ENCODE measurements at places on chromosomes 4 and X.

GRCh38 chr4:175253184-175253902, 335.2 kb downstream of the ADAM29 start:
- no peak for DNase-seq

DNA sequence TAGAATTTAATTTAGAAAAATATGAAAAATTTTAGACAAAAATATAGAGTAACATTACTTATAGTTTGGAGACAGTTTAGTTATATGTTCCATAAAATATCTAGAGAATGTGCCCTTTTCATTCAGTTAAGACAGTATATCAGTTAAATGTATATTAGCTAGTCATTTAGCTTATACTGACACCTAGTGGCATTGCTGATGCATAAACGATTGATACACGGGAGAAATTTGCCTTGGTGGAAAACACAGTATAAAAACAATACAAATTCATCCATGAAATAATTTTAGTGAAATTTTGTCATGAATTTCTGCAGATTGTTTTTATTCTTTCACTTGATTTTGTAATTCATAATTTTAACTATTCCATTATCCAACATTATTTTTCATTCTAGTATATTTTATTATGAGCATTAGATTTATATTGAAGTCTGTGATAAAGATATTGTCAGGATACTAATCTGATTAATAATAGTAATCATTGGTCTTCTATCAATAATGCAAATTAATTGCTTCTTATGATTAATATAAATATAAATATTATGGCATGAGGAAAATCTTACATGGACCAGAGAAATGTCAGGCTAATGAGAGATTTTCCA, 219.0 kb downstream of the TLL1 start:
- no peak for DNase-seq

- peak; percentile 38 for DNase-seq
Measured at GRCh38 chrX:51395810-51396728, 63.4 kb downstream of the NUDT10 start.

DNA sequence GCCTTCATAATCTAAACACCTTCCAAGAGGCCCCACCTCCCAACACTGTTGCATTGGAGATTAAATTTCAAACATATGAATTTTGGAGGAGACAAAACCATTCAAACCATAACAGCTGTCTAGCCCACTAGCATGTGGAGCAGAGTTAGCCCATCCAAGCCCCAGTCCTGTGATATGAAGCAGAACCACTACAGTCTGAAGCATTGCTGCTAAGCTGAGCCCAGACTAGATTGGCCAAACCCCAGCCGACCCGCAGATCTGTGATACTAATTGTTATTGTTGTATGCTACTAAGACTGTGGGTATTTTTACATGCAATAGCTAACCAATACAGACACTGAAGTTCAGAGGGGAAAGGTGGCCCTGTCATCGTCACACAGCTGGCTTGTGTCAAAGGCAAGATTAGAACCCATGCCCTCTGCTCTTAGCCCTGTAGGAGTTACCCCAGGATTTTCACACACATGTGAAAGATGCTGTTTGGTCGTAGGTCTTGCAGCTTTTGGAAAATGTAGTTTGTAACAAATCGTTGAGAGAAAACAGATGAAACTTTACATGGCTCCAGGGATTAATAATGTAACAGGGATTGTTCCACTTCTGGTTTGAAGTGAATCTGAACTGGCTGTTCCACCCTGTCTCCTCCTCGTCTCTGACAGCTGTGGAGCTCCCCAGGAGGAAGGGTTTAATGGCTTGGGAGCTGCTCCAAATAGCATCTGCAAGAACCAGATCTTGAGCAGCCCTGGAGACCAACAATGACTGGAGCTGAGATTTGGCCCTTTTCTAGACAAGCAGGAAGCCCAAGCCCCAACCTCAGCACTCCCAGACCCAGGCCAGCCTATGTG, 517.5 kb downstream of the MID1IP1 start:
- peak; percentile 70 for DNase-seq

- DNase-seq = no peak
Measured at GRCh38 chr4:188399834-188400233, 260.6 kb downstream of the TRIML1 start.

GRCh38 chrX:14496674-14497073, 32.7 kb upstream of the GLRA2 start:
- DNase-seq = no peak

- peak; percentile 56 for DNase-seq
Measured at GRCh38 chrX:134171661-134172587, 65.1 kb upstream of the CCDC160 start.

DNA sequence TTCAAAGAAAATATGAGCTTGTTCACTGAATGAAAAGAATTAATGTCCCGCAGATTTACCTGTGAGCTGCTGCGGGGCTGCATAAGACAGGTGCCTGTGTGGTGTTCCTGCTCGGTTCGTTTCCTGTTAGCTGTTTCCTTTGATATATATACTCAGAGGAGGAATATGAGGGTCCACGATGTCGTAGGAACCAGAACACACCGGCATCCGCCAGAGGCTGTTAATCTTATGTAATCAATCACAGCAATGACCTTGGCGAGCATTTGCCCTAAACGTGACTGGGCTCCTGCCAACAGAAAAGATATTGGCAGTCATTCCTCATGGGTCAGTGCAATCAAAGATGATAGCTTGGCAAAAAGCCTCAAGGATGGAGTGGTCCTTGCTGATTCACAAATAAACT, 260.1 kb downstream of the EVC2 start:
- DNase-seq = no peak

GRCh38 chrX:23513121-23513520, 154.2 kb upstream of the PRDX4 start:
- no peak for DNase-seq

DNA sequence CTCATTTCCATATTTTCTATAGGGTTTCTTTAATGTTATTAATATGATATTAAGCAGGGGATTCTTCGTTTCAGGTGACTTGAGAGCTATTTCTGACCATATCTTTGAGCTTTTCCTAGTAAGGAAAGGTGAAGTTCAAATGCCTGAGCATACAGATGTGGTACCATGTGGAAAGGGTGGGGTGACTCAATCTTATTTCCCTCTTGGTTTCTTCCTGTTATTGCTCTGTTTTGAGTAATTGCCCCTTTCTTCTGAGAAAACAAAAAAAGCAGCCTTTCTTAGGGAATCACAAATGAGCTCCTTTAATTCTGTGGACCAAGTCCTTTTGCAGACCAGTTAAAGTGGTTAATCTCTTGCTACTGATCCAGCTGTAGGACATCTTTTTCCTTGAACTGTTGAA, 41.0 kb upstream of the AGA start:
- no peak for DNase-seq

- DNase-seq = no peak
Measured at GRCh38 chrX:134019567-134020206, 34.3 kb upstream of the GPC3 start.

- no peak for DNase-seq
Measured at GRCh38 chr4:71689822-71690221, 94.1 kb downstream of the GC start.

- DNase-seq = no peak
Measured at GRCh38 chr4:122705009-122705408, 27.5 kb upstream of the BBS12 start.

GRCh38 chr4:149706942-149707341, 108.7 kb downstream of the IQCM start:
- no peak for DNase-seq

- DNase-seq = peak; percentile 39
Measured at GRCh38 chrX:40273356-40274050, 175.7 kb upstream of the BCOR start.

- DNase-seq = no peak
Measured at GRCh38 chr4:2958446-2958845, 4.8 kb downstream of the NOP14 start.

DNA sequence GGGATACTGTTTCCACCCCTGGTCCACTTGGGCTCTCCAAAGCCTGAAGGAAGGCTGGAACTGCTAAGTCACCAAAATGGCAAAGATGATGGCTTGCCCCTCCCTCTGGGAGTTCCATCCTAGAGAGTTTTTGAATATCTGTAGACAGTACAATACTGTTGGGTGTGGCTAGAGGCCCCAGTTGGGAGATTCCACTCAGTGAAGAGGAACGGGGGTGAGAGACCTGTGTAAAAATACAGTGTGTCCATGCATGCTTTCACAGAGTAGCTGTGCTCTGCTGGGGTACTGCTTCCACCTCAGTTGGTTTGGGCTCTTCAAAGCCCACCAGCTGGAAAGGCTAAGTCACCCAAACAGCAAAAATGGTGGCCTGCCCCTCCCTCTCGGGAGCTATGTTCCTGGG, 109.8 kb upstream of the APOOL start:
- no peak for DNase-seq

DNA sequence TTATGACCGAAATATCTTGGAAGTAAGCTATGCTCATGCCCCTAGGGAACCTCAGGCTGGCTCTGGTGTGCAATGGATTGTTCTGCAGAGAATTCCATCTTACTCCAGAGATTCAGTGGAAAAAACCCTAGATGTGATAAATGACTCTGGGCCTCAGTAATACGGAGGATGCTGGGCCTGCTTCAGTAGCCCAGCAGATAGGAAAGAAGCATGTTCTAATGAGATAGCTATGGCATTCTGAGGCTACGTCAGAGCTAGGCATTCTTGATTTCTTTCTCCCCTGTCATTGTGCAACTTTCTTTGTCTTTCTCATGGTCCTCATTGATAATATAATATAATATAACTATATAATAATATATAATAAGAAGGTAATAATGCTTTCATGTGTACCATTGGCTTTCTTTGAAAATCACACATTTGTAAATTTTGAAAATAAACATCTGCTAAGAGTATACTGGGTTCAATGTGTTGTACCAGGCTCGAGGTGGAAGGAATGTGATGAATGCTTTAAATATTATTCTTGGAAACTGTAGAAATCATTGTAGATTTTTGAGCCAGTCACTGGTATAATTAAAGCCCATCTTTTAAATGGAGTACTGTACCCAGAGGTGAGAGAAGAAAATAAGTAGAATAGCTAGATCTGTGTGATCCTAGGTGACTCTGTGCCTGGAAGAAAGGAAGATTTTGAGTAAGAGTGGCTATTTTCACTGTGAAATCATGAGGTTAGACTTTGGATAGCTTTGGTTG, 152.0 kb downstream of the IL15 start:
- DNase-seq = no peak

DNA sequence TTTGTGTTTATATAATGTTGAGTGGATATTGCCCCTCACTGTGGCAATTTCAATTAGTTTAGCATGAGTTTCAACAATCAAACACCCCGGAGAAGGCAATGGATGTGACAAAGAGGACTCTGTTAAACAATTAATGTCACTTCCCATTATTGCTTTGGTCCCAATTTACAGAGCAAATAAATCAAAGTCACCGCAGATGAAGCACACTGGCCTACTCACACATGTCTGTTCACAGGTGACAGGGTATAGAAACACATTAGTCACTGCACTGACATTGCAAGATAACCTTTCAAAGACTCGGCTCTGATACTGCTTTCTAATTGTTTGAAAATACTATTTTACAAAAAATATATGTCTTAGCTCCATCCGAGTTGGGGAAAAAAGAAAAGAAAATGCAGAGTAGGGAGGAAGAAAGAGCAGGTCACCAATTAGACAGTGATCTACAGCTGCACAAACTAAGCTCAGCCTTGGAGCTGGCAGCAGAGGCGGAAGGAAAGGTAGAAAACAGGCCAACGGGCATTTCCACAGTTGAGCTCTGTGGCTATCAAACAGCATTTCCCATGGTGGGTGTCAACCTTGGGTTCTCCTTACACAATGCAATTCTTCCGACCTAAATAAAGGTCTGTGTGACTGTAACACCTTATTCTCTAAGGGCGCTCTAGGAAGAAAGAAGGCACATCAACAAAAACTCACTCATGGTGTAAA, 53.9 kb downstream of the PPARGC1A start:
- no peak for DNase-seq

DNA sequence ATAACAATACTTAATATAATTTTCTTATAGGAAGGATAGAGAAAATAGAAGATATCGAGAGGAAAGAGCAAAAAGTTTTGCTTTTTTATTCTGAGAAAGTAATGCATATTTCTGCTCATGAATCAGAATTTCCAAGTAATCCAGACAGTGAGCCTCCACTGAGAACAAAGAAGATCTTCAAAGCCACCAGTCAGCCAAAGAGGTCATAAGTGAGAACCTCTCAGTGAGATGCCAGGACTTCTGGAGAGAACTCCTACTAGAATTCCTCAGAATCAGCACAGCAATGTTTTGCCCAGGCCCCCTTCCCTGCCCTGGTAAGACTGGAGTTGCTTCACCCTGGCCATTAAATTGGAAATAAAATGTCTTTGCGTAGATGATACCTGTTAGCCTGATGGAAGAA, 254.4 kb upstream of the FAT4 start:
- DNase-seq = no peak

GRCh38 chr4:57344296-57344695, 234.1 kb upstream of the IGFBP7 start:
- no peak for DNase-seq

- DNase-seq = no peak
Measured at GRCh38 chr4:4501679-4502078, 40.2 kb downstream of the STX18 start.

DNA sequence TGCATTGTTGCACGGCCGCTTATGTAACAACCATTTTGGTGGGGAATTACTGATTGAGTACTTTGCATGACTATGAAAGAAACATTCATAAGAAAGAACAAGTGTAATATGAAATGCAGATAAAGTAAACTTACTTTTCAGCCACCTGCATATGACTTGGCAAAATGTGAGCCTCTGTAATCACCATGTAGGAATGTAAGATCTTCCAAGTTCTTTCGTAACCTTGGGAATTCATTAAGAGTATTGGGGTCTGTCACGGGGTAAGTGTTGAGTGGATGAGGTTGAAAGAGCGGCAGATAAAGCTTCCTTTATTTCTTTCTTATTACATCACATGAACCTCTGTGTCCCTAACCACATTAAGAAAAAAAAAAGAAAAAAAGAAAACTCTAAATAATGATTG, 348.5 kb upstream of the NR3C2 start:
- DNase-seq = no peak

- no peak for DNase-seq
Measured at GRCh38 chr4:79025170-79025569, 85.9 kb upstream of the PAQR3 start.

DNA sequence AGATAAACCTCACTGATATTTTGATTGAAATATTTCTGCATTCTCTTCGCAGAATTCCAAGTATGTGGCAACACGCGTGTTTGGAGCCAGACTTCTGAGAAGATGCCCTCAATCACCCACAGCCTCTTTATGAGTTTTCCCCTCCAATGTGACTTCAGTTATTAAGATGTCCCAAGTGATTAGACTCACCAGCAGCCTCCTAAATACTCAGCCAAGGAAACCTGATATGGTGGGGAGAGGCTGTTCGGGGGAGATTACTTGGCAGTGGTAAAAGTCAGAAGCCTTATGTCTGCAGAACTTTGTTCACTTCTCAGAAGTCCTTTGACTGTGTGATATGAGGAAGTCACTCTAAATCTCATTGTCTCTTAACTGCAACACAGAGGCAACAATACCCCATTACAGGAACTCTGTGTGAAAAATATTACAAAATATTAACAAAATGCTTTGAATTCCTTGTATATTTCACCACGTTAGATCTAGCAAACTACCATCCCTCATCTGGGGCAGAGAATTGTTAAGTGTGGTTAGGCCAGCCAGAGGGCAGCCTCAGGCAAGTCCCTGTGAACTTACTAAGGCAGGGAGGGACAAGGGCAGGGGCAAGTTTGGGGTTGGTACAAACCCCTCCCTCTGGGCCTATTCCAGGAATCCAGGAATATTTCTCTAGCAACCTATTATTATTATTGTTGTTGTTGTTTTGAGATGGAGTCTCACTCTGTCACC, 151.4 kb upstream of the USP9X start:
- peak; percentile 70 for DNase-seq

- DNase-seq = no peak
Measured at GRCh38 chr4:146285037-146285436, 70.7 kb downstream of the REELD1 start.

- no peak for DNase-seq
Measured at GRCh38 chrX:47563801-47564315, 2.9 kb downstream of the ARAF start.

Data from left hindlimb (tissue), 1 donor.